Right ventricle myocardium inferior (tissue), 1 donor: ENCODE measurements at places on chromosomes 2 and 18. TPM values are rescaled to one million over a fixed set of nuclear protein-coding genes. Genes with fewer than 3 reads are reported as not detected.

GRCh38 chr2:30149513-30149912 lies 2.7 kb downstream of the YPEL5 start:
- DNase-seq = no peak

- DNase-seq = peak; percentile 88
Observed at GRCh38 chr2:199979832-199980628, 24.6 kb downstream of the MAIP1 start.

DNA sequence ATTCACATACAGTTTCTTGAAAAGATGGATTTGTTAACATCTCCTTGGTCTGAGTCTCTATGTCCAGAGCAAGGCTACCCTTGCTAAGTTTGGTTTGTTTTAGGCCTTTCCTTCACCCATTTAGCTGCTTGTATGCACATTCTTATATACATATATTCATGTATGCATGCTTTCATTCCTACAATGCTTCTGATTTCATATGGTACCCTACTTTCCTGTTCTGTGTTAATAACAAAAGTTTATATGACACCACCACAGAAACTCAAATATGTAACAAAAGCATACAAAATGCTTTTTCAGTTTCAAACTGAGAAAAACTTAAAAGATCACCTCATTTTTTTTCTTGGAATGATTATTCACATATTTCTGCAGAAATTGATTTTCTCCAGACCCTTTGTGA lies 39.4 kb downstream of the OSGEPL1 start:
- DNase-seq = no peak

DNA sequence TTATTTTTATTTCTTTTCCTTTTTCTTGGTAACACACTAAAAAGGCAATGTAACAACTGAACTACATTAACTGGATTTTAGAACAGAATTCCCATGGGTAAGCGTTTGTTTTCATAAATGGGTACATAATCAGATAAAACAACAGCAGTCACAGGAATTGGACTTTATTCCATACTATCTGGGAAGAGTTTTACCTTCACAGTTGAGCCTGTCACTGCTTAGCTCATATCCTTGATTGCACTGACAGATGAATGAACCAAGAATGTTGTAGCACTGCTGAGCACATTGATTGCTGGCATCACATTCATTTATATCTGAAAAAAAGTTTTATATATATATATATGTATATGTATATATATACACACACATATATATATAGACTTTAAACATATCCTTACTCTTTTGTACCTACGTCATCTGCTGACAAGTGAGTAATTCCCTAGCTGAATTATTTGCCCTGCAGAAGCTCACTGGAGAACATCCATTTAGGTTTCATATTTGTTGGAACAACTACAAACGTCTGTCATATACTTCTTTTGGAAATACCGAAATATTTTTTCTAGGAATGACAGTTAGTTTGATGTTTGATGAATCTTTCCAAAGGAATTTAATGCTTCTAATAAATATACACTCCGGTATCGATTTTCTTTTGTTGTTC lies 47.0 kb downstream of the EFEMP1 start:
- DNase-seq = no peak

DNA sequence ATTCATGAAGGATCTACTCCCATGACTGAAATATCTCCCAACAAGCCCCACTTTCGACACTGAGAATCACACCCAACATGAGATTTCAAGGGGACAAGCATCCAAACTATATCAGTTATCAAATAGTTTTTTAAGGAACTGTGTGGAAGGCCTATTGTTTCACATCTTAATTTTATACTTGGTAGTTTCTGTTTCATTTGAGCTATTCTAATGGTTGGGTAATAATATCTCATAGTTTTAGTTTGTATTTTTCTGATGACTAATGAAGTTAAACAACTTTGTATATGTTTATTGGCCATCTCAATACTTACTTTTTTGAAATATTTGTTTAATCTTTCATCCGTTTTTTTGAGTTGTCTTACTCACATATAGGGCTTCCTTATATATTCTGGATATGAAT lies 135.0 kb downstream of the SCG2 start:
- no peak for DNase-seq

DNA sequence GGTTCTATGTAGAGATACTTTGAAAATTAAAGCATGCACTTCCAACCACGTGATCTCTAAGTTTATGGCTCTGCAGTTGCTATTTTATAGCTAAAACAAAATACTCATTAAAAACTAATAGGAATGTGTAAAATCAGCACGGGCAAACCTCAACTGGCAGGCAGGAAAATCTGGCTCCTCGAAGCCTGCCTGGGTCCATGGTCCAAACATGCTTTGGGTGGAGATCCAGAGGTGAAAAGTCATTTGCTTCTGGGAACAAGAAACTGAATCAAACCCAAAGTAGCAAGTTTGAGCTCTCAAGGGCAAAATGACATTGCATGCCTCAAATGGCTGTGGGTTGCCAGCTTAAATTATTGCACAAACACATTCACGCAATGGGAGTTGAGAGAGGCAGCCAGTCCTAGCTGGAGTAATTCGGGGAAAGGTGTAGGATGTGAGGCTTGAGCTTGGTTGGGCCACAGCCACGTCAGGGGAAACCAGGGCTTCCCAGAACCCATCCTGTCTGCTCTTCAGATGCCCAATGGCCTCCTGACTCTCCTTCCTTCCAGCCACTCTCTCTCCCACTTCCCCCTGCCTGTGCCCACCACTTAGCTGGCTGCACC lies 75.2 kb upstream of the LCLAT1 start:
- DNase-seq = no peak

GRCh38 chr2:23867449-23867848 lies 59.5 kb downstream of the ATAD2B start:
- no peak for DNase-seq

GRCh38 chr2:85672456-85672855 lies 4.5 kb upstream of the SFTPB start:
- DNase-seq = no peak

GRCh38 chr2:120231974-120232635 lies 8.9 kb upstream of the TMEM185B start:
- no peak for DNase-seq

DNA sequence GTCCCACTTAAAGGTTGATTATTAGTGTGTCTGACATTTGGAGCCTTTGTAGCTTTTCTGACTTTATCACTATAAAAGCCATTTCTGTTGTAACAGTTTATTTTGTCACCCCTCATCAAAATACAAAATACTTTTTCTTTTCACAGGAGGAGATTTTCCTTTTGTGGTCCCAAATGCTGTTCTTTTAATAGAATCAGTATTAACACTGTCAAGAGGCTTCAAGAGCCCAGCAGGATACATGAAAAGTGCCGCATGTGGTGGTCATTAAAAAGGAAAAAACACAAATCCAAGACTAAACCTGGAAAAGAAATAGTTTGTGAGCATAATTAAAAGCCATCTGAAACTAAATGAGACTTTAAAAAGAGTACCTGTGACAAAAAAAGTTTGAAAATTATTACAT lies 515.7 kb downstream of the DCDC2C start:
- no peak for DNase-seq

- DNase-seq = no peak
Observed at GRCh38 chr2:197517150-197517549, 1.3 kb downstream of the MOB4 start.

DNA sequence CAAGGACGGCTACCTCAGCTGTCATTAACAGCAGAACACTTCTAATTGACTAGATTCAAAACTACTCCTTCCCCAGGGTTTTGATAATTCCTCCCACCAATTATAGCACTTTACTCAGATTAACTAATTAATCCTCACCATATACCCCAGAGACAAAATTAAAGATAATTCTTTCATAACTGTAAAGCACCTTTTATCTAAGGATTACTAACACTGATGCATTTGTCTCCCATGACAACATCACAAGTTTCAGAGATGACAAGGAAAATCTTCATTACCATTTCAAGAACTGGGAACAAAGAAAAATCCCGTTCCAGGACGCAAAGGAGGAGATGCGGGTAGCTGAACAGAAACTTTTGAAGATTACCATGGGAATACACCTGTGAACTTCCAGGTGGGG lies 129.4 kb upstream of the ITGA6 start:
- DNase-seq = no peak

- DNase-seq = no peak
Observed at GRCh38 chr2:111667542-111668273, 216.3 kb downstream of the ANAPC1 start.

GRCh38 chr18:26443853-26444252 lies 104.5 kb downstream of the KCTD1 start:
- DNase-seq = no peak

- no peak for DNase-seq
Observed at GRCh38 chr2:168567836-168568235, 111.8 kb downstream of the CERS6 start.

DNA sequence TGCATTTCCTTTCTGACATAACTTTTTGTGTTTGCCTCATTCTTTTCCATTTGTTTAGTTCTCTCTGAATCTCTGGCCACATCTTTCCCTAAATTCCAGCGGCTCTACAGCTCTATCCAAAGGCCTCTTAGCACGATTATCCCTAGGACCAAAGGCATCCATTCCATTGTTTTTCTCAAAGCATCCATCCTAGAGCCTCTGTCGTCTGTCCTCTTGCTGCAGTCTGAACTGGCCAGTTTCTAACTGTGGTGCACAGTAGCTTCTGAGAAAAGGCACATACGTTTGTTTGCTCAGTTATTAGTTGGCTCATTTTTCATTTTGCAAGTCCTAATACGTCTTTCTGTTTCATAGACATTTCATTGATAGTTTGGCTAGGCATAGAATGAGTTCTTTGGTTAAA lies 45.7 kb upstream of the TCF7L1 start:
- DNase-seq = no peak

- no peak for DNase-seq
Observed at GRCh38 chr2:10005461-10006235, 37.7 kb upstream of the KLF11 start.

DNA sequence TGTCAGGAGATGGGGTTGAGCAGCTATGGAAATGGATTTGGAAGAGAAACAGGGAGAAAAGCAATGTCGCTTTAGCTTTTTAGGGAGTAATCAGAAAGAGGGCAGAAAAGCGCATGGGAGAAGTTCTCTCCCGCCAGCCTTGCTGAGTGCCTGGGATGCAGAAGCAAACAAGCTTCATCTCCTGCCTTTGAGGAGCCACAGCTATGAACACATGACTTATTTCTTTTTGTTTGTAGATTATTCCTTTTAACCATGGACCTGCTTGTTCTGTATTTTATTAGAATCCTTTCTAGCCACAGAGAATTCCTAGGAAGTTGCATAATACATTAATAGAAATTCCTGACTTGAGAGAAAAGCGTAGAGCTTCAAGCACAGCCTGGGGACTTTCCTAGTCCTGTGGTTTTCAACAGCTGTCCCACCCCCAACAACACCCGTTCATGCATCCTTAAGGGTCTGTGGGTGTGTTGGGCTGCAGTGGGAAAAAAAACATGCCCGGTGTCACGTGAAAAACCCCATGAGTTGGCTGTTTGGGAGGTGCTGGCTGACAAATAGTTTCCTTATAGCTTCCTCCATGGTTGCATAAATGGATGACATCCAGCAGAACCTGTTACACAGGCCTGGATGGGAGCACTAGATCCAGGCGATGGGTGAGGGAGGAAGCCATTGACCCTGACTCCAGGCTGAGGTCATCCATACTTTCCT lies 14.9 kb downstream of the SLC9A4 start:
- DNase-seq = no peak

GRCh38 chr2:96499061-96499960 lies 5.8 kb downstream of the NEURL3 start:
- no peak for DNase-seq

Gene NTSR2
- not detected for total RNA-seq

Gene RAB17
- total RNA-seq = 2.4 TPM

Gene TMEM163
- total RNA-seq = 0.46 TPM

Gene CAPG
- 5.2 TPM for total RNA-seq

Gene SCN9A
- total RNA-seq = 1.8 TPM

Gene ASB18
- total RNA-seq = 4.6 TPM

Gene ZNF396
- 0.70 TPM for total RNA-seq

Gene HNMT
- 13.0 TPM for total RNA-seq

Gene NT5C1B
- not detected for total RNA-seq

Gene DUSP2
- total RNA-seq = 1.3 TPM

Gene DSG3
- total RNA-seq = not detected

Gene TLX2
- not detected for total RNA-seq

Gene UGT1A10
- total RNA-seq = not detected

Gene EGR4
- total RNA-seq = not detected

Gene DSG4
- not detected for total RNA-seq
